ENCODE measurements at places on chromosomes 3 and 15.
A peak's percentile ranks its signal among the peaks of the same experiment; 100 is the strongest.

- DNase-seq = no peak
Measured at GRCh38 chr3:108430540-108430939, 79.9 kb downstream of the MYH15 start.

DNA sequence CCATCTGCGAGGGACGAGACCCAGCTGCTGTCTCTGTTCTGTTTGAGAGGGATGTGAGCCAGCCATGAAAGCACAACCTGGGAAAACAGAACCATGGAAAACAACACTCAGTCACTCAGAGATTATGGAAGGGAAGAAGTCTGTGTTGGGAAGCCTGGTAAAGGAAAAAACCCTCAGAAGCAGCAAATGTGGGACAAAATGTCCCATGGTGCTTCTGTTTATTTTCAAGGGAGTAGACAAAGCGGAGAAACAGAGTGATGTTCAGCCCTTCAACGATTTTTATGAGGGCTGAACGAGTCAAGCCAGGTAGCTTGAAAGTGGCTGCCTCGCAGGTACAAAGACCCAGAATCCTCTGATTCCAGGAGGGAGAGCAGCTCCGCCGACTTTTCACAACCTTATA lies 59.3 kb downstream of the DCLK3 start:
- no peak for DNase-seq

DNA sequence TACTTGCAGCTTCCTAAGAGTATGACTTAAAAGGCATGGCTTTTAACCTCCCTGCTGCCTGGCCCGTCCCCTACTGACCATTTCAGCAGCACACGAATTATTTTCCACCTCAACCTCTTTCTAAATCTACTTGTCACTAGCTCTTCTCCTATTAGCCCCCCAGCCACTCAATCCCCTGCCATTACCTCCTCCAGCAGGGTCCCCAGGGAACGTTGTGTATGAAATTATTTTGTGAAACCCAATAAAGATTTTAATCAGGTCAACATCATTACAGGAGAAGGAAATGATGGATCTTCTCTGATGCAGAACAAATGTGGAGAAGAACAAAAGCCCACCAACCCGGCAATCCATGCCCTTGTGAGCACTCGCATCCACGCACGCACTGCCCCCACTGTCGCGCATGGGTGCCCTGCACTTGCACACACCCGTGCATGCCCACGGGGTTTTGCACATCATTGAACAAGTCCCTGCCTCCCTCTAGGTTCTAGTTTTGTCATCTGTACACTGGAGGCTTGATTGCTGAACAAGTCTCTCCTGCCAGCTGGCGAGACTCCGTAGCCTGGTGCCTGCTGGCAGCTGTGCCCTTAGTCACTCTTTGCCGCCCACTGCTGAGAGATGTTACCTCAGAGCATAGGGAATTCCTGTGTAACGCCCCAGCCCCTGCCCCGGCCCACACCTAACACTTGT lies 51.6 kb downstream of the LINGO1 start:
- DNase-seq = no peak

DNA sequence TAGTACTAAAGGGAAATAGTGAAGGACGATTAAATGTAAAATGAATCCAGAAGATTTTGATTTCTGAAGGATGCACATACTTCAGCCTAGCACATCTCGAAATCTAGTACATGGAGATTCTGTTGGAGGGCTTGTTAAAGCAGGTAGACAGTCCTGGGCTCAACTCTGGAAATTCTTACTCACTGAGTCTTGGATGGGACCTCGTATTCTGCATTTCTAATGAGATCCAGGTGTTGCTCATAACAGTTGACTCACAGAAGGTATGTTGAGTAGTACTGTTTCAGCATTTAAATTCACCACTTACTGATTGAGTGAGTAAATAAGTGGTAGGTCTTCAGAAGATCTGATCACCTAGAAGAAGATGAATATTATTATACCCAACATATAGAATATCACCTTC lies 623.4 kb upstream of the SGO1 start:
- DNase-seq = no peak

DNA sequence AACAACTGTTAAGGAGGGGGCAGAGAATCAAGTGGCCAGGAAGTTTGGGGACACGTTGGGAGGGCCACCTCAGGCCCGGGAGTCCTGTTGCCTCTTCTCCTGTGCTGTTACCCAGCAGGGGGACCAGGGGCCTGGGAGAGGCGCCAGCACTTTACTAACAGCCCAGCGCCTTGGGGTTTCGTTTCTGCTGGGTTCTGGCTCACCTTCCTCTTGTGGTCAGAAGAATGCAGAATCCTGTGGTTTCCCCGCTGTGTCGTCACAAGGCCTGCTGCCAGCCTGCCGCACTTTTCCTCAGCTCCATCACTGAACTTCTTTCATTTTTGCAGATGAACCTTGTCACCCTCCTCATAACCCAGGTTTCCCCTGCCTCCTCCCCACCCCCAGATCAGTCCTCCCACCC lies 67.7 kb downstream of the SLC30A4 start:
- DNase-seq = peak; percentile 95

- no peak for DNase-seq
Measured at GRCh38 chr3:51720292-51721061, 13.6 kb downstream of the GRM2 start.

DNA sequence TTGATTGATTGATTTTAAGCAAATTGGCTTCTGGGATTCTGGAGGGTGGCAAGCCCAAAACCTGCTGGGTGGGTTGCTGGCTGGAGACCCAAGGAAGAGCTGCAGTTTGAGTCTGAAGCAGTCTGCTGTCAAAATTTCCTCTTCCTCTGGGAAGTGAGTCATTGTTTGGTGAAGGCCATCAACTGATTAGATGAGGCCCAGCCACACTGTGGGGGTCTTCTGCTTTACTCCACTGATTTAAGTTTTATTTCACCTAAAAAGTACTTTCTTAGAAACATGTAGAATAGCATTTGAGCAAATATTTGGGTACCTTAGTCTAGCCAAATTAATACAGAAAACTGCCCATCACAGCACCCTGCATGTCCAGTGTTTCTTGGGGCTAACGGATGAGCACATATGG lies 33.8 kb downstream of the FAH start:
- no peak for DNase-seq

GRCh38 chr3:188948281-188948996 lies 223.3 kb upstream of the TPRG1 start:
- DNase-seq = peak; percentile 99

DNA sequence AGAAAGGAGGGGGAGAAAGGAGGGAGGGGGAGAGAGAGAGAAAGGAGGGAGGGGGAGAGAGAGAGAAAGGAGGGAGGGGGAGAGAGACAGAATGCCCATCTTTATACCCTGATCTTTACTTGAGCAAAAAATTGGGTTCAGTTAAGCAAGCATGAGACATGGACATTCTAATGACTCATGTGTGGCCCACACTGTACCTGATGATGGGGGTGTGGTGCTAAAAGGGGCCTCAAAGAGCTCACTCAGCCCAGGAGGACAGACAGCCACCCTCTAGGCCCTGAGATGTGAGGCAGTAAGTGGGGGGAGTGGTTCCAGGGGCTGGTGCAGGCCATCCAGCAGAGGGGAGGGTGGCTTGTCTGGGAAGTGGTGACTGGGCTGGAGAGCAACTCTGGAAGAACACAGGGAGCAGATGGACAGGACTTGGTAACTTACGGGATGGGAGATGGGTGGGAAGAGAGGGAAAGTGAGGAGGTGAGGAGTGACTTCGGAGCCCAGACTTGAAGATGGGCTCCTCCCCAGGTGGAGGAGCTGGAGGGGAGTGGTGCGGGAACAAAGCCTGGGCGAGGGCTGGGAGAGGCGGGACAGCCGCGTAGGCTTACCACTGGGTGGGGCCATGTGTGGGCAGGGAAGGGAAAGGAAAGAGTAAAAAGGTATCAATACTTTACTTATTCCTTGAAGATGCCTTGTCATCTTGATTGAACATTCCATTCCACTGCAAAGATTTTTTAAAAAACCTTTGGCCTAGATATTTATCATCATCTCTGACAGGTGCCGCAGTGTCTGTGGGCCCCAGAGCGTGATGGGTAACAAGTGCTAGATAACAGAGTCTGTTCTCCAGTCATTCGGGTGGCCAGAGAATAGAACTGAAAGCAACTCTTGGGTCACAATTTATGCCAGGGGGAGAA lies 32.3 kb downstream of the TSPAN3 start:
- DNase-seq = no peak

GRCh38 chr3:65400899-65401298 lies 637.8 kb downstream of the MAGI1 start:
- no peak for DNase-seq

DNA sequence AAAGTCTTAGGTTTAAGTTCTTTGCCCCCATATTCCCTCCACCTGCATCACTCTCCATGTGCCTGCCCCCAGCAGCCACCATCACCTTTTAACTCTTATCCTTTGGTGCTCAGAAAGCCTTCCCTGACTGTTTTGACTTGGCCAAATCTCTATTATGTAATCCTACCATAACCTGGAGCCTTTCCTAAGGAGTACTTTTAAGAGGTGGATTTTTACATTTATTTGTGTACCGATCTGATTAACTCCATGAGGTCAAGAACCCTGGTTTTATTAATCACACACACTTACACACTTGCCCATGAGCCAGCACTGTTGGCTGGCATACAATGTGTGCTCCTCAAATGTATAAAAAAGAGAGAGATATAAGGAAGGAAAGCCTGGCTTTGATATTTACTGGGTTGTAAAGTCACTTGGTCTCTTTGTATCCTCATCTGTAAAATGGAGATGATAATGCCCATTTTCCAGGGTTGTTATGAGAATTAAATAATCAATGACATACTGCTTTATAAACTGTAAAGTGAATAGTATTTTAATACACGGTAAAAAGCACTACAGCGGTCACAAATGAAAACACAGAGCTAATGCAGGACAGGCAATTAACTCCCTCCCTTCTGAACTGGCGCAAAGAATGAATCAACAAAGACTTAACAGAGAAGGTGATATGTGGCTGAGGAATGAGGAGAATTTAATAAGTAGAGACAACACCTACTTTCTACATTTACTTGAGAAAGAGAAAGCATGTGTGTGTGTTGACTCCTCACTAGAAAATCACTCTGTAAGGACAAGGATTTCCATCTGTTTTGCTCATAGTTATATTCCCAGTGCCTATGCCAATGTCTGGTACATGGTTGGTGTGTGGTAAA lies 45.4 kb downstream of the ATP13A4 start:
- DNase-seq = no peak

DNA sequence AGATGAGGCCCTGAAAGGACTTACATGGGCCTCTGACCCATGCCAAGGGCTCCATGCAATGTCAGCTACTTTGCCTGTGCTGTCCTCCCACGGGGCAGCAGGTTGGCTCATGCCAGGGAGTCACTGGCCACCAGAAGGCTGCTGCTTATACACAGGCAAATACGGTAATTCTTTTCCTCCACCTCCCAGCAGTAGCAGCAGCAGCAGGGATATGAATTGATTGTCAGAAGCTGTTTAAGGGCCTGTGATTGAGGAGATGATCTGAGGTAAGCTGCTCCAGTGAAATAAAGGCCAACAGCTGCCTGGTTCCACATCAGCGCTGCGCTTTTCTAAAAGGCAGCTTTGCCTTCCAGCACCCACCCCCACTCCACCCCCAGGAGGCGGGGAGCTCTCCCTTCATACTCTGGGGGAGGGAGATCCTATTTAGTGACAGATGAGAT lies 250.5 kb downstream of the SHQ1 start:
- peak; percentile 3 for DNase-seq

DNA sequence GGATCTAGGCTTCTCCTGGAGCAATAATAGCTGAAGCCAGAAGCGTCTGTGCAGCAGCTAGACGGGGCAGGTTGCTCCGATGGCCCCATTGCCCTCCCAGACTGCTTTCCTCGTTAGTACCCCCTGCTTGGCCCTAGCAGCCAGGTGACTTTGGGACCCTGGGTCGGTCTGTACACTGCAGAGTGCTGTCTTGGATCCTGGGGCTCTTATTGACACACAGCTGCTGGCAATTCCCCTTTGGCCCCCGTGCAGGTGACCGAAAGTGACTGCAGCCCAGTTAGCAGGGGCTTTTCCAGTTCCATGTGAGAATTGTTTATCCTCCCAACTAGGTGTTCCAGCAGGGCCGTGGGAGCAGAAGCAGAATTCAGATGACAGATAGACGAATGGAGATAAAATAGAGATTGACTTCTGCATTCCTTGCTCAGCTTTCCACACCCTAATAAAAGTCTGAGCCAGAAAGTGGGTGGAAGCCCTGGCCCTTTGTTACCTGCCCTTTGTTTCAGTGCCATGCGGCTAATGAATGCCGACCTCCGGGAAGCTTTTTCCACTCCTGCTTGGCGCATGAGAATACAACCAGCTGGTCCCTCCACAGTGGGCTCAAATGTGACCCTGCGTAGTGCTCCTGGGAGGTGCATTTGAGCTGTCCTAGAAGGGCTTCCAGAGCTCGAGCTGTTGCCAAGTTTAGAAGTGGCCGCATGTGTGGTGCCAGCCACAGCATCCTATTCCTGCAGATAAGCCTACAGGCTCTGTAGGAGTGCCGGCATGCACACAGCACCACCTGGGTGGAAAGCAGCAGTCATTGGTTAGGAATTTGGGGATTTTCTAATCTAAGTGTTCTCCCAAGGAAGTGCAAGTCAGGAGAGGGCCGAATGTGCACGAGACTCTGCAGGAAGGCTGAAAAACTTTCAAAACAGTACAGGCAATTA lies 94.4 kb downstream of the SLCO3A1 start:
- peak; percentile 70 for DNase-seq

- DNase-seq = peak; percentile 36
Measured at GRCh38 chr3:197216914-197217313, 81.5 kb downstream of the DLG1 start.

DNA sequence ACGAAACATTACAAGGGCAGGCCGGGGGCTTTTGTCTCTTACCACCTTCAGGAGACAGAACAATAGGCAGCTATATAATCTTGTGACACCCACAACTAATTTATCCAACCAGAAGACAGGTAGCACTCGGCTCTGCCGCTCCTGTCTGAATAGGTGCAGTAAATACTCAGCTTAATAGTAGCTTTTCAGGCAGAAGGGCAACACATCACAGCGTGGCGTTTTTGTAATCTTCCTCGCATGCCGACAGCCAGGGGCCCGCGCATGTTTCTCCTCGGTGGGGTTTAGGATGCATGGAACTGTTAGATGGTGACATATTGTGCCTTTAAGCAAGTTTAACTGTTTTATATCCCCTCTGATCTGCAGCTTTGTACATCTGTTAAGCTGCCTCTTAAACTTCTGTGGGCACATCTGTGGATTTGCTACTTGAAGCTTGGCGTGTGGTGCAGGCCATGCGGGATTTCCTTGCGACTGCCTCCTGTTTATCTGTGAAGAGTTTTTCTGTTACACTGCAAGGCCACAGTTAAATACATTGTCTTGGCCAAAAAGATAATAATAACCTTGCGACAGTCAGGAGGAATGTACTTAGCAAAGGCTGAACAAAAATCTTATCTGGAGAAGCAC lies 123.2 kb upstream of the BNIP2 start:
- DNase-seq = no peak
